ENCODE measurements at places on chromosomes 7 and 10.

DNA sequence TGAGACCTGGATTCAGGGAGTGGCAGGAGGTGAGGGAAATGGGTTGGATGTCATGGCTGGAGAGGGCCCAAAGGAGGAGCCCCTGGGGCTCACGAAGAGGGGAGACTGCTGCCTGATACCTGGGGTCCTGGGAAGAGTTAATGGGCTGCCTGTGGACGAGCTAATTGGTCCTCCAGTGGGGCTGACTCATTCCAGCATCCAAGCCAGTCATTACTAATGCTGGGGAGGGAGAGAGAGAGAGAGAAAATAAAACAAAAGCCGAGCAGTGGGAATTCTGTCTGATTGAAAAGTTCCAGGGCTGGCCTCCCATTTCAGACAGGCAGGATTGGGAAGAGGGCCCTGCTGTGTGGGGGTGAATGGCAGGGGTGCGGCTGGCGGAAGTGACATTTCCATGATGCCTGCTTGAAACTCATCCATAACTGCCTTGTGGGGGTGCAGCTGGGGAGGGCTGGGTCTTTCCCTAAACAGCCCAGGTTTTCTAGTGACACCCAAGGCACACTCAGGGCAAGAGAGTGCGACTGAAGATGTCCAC is 297.8 kb downstream of the RPS24 start:
- DNase-seq, result peak; percentile 51

DNA sequence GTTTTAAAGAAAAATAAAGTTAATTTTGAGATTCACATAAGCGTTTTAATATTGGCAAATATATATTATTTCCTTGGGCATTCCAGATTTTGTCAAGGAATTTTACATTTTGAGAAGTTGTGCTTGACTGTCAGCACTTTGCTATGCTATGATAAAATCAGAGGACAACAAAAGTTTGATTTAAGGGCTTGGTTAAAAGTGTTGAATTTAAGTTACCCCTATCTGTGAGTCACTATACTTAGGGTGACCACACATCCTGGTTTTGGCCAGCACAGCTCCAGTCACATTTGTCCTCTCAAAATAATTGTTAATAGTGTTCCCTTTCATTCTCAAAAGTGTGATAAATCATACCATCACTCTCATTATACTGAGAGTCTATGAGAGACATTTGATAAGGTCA is 34.2 kb upstream of the ANK3 start:
- DNase-seq, result no peak

DNA sequence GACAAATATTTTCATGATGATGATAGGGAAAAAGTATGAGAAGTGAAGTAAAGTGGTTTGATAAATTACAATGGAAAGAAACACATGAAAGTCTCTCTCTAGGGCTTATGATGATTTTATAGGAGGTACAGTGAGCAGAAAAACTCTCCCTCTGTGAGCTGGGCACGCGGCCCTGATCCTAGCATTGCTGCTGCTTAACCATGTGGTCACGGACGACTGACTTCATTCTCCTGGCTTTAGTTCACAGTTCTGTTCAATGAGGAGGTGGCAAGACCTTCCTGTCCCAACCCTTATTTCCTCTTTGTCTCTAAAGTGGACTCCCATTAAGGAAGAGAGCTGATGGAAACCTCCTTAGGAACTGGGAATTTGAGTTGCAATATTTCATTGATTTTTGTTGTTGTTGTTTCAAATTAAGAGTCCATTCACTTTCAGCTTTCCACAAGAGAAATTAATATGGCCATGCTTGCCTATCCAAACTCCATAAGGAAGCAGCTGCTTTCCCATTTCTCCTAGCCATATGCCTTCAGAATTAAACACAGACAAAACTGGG is 8.2 kb upstream of the PON3 start:
- DNase-seq, result peak; percentile 80

- DNase-seq, result peak; percentile 94
Observed at GRCh38 chr7:75688200-75689136, 50.3 kb downstream of the HIP1 start.

Data from NCI-H69 (cell line).